Activated CD8-positive, alpha-beta memory T cell treated with anti-CD3 and anti-CD28 coated beads for 1 hour (primary cell): ENCODE measurements at places on chromosomes 7 and 10.

- DNase-seq = no peak
These were observed 17.2 kb upstream of the FXYD4 start for GRCh38 chr10:43354330-43354635.

DNA sequence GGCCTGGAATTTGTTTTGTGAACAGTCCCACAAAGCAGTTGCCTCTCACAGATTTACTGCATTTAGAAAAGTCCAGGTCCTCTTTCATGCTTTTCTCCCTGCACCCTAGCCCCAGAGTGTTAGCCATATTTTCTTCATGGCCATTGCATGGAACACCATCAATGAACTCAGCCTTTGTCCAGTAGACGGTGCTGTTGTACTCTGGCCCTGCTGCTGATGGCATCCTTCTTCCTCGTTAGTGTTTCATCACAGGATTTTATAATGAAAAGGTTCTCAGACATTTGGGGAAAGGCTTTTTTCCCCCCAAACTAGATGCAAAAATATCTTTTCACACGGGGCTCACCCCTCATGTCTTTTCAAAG lies 93.0 kb upstream of the SLC25A13 start:
- DNase-seq = no peak

- no peak for DNase-seq
These were observed 391.1 kb downstream of the RPS24 start for GRCh38 chr10:78424723-78425122.

- no peak for DNase-seq
These were observed 40.7 kb downstream of the EXOC4 start for GRCh38 chr7:133293384-133294160.

GRCh38 chr10:125886914-125887512 lies 5.9 kb upstream of the DHX32 start:
- no peak for DNase-seq

GRCh38 chr10:29734962-29735627 lies 100.3 kb upstream of the SVIL start:
- no peak for DNase-seq

- no peak for DNase-seq
These were observed 31.6 kb downstream of the HOXA1 start for GRCh38 chr7:27064159-27064558.

DNA sequence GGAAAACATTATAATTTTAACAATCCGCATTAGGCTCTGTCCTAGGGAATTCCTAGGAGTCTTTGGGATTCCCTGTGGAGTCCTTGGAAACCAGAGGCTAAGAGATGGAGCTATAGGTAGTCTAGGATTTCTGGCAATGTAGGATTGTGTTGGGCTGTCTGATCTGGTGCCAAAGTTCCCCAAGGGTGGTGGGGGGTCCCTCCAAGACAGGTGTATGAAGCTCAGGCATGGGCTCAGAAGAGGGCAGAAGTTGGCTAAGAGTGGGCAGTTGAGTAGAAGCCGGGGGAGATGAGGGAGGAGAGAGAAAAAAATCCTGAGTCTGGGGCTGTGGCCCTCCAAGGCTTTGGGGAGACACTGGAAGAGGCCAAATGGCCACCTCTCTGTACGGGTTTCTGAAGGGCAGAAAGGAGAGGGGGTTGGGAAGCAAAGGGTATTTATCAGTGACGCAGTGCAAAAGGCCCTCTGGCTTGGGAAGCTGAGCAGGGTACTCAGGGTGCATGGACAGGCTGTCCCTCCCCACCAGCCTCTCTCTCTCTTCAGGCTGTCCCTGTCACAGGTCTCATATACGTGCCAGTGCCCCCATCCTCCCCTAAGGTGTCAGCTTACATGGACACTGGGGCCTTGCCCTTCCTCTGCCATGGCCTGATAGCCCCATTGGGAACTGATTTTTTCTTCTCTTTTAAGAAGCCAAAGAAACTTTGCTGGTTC lies 929 bp downstream of the HOXA6 start:
- DNase-seq = no peak

DNA sequence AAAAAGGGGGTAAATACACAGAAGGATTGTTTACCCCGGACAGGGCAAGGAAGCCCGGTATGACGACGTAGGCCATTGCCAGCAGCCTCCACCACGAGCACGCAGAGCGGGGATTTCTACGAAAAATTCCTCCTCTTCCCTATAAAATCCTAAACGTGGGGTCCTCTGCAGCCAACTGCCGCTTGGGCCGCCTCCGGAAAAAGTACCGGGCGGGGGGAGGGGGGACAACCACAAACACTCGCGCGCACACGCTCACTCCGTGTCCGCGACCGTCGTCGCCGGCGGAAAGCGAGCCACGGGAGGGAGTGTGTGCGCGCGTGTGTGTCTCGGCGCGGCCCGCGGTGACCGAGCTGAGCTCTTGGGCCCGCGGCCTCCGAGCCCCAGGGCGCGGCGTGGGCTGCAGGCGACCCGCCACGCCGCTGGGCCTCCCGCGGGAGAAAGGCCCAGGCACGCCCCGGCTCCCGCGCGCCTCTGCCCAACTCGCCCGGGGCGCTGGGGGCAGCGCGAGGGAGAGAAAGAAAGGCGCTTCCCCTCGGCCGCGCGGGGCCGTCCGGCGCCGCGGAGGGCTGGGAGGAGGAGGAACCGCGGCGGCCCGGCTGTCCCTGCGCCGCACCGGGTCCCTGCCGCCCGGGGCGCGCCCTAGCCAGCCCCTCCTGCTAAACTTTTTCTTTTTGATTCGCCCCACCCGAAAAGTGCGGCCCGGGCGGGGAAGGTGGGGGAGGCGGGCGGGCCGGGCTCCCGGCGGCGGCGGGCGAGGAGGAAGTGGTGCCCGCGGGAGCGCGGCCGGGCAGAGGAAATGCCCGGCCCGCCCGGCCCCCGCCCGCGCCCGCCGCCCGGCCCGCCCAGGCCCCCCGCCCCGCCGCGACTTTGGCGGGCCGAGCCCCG lies 1.5 kb downstream of the CTBP2 start:
- no peak for DNase-seq

DNA sequence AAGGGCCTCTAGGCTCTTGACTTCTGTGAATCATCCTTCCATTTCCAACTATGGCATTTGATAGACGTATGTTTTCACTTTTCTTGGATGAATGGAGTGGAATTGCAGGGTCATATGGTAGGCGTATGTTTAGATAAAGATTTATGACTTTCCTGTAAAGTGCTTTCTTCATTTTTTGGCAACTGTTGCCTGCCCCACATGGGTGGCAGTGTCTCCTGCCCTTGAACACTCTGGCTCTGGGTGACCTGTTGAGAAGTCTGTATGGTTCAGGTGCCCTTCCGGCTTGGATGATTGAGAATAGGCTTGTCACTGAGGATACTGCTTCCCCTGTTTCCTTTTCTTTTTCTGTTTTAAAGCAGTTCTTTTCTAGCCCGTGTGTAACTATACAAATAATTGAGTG lies 23.1 kb downstream of the RET start:
- DNase-seq = no peak

- DNase-seq = no peak
These were observed 301.5 kb downstream of the EXOC4 start for GRCh38 chr7:133554330-133554729.

- DNase-seq = no peak
These were observed 52.1 kb upstream of the SLC29A3 start for GRCh38 chr10:71266918-71267442.

DNA sequence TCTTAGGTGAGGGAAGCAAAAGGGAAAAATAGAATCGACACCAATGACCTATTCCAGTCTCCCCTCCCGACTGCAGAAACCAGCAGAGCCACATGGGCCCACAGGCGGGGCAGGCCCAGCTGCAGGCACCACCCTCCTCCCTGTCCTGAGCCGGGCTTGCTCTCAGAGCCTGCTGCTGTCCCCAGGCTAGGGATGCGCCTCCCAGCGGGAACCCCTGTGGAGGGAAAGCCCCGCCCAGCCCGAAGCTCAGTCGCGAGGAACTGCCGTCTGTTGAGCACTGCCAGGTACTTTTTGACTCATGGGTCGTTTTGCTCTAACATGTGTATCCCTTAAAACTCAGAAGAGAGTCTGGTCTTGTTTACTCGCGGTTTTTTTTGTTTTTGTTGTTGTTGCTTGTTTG lies 124.5 kb upstream of the RET start:
- no peak for DNase-seq
